Pons (tissue), 1 donor: ENCODE measurements at places on chromosomes 11 and 22.

GRCh38 chr11:13094930-13095687 is 86.0 kb downstream of the RASSF10 start:
- DNase-seq = no peak

GRCh38 chr22:27726686-27727449 is 74.7 kb downstream of the MN1 start:
- no peak for DNase-seq

DNA sequence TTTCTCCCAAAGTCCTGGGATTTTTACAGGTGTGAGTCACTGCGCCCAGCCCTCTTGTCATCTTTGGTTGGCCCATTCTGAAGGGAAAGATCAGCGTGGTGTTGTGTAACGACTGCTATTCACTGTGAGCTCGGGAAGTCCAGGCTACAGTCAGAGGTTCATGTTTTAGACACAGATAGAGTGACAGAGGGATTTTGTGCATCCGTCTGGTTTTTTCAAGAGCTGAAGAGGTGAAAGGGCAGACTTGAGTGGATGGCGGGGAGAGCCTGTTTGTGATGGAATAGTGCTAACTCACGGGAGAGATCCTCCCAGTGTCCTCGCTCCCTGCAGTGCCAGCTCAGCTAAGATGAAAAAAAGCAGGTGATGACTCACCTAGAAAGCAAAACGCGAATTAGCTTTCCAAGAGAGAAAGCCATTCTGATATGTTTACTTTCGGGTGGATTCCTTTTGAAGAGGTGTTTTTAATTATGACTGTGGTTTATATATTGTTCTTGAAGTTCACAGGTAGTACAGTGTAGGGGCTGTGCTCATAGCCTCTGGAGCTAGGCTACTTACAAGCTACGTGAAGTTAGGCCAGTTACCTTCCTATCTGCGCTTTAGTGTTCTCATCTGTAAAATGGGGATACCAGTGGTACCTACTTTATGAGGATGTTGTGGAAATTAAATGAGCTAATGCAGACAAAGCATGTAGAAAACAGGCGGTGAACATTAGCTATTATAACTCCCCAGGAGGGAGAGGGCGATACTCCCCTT is 67.2 kb downstream of the C11orf91 start:
- no peak for DNase-seq

GRCh38 chr11:130561441-130561881 is 113.0 kb downstream of the ADAMTS15 start:
- no peak for DNase-seq

DNA sequence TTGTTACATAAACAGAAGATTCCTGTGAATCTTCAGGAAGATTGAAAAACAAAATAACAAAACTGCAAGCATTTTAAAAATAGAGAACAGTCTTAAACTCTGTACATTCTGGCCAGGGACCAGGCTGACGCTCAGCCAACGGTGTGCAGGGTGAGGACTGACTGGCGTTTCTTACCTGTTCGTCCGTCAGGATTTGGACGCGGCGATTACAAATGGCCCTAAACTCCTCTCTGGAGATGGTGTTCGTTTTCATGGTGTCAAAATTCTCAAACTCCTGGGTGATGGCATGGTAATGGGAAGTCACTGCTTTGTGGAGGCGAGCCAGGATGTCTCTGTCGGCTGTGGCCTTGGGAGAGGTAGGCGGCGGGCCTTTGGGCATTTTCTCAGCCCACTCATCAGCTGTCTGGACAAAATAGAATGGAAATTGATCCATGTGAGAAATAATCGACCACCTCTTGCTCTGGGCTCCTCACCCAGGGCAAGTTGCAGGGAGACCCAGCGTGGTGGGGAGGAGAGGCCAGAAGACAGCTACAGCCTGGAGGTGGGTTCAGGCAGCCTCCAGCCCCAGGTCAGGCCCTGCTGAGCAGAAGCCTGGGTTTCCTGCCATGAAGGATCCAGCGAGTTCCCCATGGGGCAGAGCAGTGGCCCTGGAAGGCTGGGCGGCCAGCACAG is 143.0 kb downstream of the MPPED1 start:
- no peak for DNase-seq

- no peak for DNase-seq
Observed at GRCh38 chr11:93587858-93588581, 44.8 kb upstream of the SMCO4 start.

DNA sequence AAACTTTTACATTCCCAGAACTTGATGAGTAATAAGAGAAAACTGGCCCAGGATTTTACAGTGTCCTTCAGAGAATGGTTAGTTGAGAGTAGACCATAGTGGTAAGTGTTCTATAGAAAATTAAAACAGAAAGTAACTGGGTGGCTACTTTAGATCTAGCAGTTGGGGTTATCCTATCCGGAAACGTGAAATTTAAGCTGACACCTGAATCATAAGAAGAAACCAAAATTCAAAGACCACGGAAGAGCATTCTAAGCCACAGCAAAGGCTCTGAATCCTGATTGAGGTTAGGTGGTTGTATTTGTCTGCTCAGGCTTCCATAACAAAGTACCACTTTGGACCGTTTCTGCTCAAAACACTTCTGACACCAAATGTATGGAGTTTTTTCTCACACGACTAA is 34.0 kb downstream of the TTC17 start:
- no peak for DNase-seq

DNA sequence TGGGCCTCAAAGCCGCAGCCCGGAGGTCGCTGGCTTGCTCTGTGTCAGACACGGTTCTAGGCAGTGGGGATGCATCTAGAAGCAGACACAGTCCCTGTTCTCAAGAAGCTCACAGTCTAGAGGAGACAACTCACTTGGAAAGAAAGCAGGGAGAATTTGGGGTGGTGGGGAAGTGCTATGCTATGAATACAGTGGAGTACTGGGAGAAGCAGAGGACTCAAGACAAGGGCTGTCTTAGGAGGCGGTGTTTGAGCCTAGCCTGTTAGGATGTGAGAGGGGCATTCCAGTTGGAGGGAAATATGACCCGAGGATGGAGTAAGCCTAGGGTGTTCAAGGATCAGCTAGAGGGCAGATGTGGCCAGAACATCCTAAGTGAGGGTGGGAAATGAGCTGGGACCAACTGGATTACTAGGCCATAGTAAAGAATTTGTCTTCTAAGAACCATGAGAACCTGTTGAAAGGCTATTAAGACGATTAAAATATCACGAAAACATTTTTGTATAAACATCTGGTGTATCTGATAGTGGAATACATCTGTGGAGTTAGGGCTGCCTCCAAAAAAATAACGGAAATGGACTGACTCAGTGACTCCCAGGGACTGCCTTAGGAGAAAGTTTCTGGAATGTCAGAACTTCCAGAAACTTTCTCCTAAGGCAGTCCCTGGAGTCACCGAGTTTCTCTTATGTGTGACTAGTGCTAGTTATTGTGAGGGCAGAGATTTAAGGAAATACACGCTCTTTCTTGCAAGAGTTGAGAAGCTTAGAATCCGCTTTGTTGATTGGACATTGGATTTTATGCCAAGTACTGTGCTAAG is 1.1 kb upstream of the PITPNB start:
- peak; percentile 36 for DNase-seq
